ENCODE measurements at places on chromosomes 7 and 10. TPM values are rescaled to one million over a fixed set of nuclear protein-coding genes. Genes with fewer than 3 reads are reported as not detected.
A peak's percentile ranks its signal among the peaks of the same experiment; 100 is the strongest.

Gene IKZF1
- polyA plus RNA-seq, result 0.54 TPM

Gene TSPAN13
- 16.1 TPM for polyA plus RNA-seq

Gene KNDC1
- polyA plus RNA-seq, result 0.23 TPM

Gene PAPOLB
- 0.16 TPM for polyA plus RNA-seq

DNA sequence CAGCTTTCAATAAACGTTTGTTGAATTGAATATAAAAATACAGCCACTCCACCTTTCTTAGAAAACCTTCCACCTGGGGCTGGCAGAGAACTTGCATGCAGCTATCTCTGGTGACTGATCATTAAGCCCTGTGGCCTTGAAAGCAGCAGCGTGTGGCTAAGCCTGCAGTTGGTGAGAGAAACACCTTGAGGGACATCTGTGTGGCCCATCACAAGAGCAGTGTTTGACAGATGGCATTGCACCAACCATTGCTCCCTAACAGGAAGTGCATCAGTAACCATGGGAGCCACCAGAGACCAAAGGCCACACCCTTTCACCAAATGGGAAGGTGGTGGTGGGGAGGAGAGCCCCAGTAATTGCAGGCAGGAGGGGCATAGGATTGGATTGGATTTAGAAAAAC lies 22.4 kb downstream of the RHOBTB1 start:
- DNase-seq, result no peak

GRCh38 chr7:133887459-133887858 lies 239.7 kb upstream of the LRGUK start:
- no peak for DNase-seq

DNA sequence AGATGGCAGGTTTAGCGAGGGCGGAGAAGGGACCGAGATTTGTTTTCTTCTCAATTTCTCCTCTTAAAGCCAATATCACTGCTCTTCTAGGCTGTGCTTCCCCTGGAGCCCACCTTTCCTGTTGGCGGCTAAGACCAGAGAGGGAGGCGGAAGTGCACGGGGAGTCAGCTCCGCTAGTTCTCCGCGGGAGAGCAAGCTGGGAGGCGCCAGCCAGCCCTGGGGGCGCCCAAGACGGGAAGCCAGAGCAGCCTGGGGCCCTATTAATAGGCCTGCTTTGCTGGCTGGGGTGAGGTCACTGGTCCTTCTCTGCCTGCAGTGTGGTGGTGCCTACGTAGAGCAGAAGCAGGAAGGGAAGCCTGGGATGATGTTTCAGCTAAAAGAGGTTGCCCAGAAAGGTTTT lies 61.6 kb downstream of the LSM5 start:
- DNase-seq, result no peak

DNA sequence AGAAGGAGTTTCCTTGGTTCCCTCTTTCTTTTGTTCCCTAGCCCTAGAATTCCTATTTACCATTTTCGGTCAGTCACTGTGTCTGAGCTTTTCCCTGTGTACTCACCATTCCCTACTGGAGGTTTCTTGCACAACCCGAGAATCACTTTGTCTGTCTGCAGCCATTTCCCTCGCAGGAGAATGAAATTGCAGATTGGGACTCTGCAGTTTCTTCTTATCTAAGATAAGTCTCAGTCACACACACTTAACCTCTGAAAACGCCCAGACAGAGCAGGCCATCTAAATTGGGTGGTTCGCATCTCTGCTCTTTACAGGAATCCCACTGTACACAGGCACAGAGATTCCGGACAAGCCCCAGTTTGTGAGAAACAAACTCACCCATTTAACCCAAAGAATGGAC lies 58.6 kb upstream of the CNTNAP2 start:
- no peak for DNase-seq

DNA sequence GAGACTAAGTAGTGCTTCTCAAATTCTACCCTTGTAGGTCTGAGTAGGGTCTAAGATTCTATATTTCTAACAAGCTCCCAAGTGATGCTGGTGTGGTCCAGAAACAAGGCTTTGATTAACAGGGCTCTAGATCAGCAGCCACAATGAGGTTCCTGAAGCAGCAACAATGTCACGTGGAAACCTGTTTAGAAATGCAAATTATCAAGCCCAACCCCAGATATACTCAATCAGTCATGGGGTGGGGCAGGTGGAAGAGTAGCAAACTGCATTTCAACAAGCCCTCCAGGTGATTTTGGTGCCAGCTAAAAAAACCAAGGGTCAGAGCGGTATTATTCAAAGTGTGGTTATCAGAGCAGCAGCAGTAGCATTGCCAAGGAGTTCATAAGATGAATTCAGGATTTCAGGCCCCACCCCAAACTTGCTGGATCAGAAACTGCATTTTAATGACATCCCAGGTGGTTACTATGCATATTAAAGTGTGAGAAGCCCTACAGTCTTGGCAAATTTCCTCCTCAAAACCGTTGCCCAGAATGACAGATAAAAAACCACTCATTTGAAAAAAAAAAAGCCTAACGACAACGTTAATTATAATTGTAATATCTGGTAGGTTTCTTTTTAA lies 199.2 kb downstream of the AHR start:
- no peak for DNase-seq

- DNase-seq, result no peak
Observed at GRCh38 chr7:108097703-108098102, 32.5 kb downstream of the LAMB4 start.

GRCh38 chr7:4189131-4189570 lies 492.9 kb upstream of the FOXK1 start:
- peak; percentile 90 for DNase-seq

- no peak for DNase-seq
Observed at GRCh38 chr10:7153750-7154149, 257.1 kb downstream of the SFMBT2 start.

DNA sequence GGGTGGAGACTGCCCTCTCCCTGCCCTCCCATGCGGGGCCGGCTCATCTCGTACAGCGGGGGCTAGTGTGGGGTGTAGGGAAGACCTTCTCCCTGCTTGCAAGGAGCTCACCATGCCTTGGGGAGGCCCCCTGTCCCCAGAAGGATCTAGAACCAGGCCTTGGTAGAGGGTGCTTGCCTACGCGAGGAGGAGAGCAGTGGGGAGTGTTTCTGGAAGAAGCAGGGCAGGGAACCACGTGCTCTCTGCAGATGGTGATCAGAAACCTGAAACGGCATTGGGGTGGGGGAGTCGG lies 2.7 kb downstream of the MAFK start:
- DNase-seq, result no peak
